ENCODE measurements at places on chromosomes 11 and 22.
A peak's percentile ranks its signal among the peaks of the same experiment; 100 is the strongest.

DNA sequence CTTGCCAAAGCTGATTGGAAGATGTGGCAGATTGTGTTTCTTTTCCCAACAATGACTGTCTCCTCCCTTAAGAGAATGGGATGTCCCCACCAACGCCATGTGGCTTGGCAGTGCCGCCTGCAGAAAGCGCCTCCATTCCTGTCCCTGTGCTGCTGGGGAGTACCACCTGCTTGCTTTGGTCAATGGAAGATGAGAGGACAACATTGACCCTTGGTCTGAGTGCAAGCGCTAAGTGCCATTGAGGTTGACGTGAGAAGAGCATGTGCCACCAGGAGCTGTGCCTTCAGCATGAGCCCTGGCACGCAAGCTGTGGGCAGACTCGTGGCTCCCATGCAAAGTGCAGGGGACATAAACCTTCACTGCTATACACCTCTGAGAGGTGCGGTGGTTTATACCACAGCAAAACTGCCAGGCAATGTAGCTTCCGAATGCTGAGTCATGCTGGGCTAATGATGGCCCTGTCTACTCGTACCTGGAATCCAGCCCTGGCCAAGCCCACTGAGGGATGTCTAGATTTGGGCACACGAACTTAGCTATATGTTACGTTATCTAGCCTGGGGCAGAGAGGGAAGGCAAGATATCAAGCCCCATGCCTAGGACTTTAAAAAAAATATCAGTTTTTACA lies 41.9 kb downstream of the MYEOV start:
- DNase-seq: no peak

DNA sequence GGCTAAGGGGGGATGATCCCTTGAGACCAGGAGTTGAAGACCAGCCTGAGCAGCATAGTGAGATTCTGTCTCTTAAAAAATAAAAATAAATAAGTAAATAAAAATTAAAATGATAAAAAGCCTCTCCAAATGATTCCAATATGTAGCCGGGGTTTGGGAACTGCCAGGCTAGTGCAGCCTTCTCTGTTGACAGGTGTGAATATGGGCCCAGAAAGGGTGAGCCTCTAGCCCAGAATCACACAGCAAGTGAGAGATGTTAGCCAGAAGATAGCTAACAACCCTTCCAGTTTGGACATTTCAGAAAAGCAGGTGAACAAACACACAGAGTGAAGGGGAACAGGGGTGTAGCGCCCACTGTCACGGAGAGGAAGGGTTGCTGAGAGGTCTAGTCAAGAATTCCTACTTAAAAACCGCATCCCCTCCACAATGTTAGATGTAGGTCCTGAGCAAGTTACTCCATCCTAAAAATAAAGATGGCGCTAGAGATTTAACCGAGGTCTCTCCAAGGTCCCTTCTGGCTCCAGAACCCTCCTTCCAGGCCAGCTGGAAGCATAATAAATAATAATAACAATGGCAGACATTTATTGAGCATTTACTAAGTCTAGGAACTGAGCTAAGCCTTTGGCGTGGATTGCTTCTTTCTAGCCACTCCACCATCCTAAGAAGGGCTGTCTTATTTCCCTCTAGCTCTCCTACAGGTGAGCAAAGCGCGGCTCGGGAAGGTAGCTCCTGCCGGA lies 51.6 kb downstream of the CYTH4 start:
- no peak for DNase-seq

DNA sequence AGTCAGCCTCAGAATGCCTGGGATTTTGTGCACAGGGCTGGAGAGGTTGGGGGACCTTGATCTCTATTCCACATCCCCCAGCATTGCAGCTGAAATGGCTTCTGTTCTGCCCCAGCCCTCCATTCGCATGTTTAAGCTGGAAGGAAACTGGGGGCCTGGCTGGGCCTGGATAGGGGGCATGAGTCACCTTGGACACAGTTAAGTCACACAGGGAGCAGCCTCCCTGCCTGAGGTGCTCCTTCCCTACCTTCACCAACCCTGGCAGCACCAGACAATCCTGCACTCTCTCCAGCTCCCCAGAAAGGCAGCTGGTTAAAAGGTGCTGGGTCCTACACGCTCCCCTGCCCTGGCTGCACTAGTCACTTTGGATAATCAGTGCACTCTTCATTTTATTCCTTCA lies 763 bp downstream of the SMIM45 start:
- DNase-seq: no peak

- no peak for DNase-seq
Measured at GRCh38 chr11:121589946-121590537, 137.3 kb upstream of the SORL1-AS1 start.

DNA sequence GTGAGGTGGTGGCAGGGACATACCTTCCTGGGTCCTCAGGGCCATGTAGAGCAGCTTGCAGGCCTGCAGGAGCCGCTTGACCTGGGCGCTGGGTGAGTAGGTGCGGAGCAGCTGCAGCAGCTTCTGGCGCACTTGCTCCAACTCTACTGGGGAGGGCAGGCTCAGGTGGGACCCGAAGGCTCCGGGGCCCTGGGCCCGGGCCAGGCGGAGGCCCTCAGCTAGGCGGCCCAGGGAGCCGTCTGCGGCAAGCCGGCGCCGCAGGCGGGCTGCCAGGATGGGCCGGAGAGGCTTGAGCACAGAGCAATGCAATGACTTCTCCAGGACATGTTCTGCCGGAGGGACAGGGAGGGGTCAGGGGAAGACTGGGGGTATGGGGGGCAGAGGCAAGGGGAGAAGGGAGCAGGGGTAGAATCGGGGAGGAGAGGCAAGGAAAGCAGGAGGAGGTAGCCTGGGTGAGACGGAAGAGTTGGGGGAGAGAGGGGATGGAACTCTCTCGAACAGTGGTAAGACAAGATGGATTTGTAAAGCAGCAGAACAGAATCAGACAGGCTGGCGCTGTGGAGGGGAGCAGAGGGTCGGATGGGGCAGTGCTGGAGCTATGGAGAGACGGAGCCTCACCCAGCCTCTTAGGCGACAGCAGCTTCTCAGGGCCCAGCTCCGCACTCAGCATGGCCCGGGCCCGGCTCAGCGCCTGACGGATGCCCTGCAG lies 2.2 kb downstream of the RIN1 start:
- DNase-seq: no peak

GRCh38 chr11:66745356-66746235 lies 16.6 kb upstream of the SPTBN2 start:
- DNase-seq: peak; percentile 44

- no peak for DNase-seq
Measured at GRCh38 chr11:133600786-133601185, 68.5 kb upstream of the OPCML start.

DNA sequence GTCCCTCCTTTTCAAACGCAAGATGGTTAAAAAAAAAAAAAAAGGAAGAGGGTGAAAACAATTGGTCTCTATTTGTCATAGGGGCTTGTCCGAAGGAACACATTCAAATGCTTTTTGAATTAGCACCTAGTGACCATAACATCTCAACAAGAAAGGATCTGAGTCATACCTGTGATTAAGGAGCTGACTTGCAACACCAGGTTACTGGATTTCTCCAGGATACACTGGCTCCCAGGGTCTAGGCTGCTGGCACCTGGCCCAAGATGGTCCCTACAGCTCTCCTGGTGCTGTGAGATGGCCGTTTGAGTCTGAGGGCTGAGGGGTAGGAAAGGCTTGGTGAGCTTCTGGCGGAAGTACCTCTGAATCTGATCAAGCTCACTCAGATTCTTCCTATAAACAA lies 28.4 kb upstream of the UCP3 start:
- DNase-seq: no peak

DNA sequence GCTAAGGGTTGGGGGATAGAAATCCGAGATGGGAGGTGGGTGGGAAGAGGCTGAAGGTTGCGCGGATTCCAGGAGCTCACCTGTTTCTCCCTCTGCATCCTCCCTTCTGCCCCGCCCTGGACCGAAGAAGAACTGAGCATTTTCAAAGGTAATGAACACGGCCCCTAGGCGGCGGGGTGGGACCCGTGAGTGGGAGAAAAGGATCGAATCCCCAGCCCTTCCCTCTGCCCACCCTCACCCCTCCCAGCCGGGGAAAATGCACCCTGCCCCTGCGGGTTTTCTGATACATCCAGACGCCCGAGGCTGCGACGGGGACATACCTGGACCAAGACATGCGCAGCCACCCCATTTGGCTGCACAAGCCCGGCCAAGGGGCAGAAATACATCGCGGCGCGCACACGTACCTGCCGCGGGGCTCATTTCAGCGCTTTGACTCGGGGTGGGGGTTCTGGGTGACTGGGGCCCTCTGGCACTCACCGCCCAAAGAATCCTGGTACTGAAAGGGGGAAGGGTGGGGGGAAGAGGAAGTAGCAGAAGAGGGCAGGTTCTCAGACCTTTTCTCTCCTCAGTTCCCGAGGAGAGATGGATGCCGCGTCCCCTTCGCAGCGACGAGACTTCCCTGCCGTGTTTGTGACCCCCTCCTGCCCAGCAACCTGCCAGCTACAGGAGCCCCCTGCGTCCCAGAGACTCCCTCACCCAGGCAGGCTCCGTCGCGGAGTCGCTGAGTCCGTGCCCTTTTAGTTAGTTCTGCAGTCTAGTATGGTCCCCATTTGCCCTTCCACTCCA lies 6.0 kb downstream of the VSIG2 start:
- DNase-seq: no peak

- DNase-seq: no peak
Measured at GRCh38 chr11:84981301-84981700, 645.8 kb downstream of the DLG2 start.

DNA sequence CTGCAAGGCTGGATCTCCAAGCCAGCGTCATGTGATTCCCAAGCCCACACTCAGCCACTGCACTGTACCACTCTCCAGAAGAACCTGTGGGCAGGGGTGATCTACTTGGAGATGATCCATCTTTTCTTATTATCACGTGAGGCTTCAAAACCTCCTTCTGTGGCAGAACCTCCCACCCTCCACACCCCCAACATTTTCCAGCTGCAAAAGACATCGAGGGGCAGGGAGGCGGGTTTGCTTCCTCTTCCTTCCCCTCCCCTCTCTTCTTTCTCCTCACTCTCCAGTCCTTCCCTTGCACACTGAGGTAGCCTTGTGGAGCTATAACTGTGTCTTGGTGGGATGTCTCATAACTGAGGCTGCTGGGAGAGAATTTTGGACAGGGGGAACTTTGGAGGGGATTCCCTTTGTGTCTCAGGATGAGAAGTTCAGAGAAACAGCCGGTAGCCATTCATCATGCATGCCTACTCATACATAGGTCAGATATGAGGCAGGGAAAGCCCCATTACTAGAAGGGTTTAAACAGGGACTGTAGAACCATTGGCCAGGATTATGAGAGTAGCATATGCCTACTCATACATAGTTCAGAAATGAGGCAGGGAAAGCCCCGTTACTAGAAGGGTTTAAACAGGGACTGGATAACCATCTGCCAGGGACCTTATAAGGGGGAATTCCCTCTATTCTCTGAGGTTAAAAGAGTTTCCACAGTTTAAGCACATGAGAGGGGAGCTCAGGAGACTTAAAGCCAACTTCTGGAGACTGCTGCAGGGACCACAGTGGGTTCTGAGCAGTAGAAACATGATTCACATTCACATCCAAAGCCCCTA lies 420.7 kb upstream of the CADM1 start:
- DNase-seq: no peak

DNA sequence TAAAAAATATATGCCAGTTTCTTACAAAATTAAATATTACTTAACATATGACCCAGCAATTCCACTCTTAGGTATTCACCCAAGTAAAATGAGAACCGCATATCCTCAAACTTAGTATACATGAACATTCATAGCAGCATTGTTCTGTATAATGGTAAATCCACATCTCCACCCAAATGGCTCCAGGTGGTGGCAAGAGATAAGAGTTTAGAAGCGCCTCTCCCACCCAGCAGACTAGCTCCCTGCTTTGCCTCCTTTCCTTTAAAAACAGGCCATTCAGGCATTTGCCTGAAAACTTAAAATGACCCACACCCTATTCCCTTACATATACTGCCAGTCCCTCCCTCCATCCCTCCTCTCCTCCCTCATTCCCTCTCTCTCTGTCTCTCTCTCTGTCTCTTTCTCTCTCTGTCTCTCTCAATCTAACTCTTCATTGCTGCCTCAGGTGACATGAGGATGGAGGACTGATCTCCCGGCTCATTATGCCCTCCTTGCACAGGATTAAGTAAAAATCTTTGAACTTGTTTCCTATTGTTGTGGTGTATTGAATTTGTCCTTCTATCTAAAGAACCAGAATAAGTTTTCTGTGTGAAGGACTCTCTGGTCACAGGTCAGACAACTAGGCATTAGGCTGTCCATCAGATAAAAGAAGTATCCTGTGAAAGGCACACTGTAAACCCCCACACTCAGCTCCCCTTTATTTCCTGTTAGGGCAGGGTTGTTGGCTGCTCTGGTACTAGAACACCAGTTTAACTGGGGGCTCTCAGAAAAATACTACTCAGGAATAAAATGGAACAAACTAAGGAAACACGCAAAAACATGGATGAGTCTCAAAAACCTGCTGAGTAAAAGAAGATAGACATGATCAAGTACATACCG lies 48.3 kb downstream of the RRP8 start:
- DNase-seq: no peak

- DNase-seq: no peak
Measured at GRCh38 chr11:120343429-120343828, 7.2 kb downstream of the ARHGEF12 start.

GRCh38 chr11:119764108-119764868 lies 35.3 kb upstream of the NECTIN1 start:
- DNase-seq: no peak

DNA sequence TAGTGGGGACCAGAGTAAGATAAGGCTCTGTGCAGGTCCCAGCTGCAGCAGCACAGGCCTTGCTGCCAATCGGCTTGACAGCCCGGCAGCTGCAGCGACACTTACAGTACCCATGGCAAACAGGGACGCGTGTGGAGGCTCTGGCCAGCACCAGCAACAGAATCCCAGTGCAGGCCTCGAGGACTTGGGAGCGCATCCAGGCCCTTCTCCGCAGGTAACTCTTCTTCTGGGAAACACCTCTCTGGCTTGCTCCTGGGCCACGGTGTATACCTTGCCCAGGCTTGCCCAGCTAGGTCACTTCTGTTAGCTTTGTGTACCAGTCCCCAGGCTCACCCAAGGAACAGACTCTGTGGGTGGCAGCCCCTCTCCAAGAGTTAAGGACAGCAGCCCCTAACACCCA lies 126.7 kb downstream of the CTTN start:
- no peak for DNase-seq

DNA sequence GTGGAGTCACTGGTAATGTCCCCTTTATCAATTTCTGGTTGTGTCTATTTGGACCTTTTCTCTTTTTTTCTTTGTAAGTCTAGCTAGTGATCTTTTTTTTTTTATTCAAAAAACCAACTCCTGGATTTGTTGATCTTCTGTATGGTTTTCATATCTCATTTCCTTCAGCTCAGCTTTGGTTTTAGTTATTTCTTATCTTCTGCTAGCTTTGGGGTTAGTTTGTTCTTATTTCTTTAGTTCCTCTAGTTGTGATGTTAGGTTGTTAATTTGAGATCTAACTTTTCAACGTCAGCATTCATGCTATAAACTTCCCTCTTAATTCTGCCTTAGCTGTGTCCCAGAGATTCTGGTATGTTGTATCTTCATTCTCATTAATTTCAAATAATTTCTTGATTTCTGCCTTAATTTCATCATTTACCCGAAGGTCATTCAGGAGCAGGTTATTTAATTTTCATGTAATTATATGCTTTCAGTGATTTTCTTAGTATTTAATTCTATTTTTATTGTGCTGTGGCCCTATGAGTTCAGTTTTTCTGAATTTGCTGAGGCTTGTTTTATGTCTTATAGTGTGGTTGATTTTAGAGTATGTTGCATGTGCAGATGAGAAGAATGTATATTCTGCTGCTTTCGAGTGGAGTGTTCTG lies 29.0 kb downstream of the PI4KA start:
- DNase-seq: no peak

Data from stimulated activated CD4-positive, alpha-beta T cell treated with anti-CD3 and anti-CD28 coated beads, TNF-alpha, amount 100 ng/mL, for 48 hours (primary cell).